ENCODE measurements at places on chromosomes 6 and 20.

DNA sequence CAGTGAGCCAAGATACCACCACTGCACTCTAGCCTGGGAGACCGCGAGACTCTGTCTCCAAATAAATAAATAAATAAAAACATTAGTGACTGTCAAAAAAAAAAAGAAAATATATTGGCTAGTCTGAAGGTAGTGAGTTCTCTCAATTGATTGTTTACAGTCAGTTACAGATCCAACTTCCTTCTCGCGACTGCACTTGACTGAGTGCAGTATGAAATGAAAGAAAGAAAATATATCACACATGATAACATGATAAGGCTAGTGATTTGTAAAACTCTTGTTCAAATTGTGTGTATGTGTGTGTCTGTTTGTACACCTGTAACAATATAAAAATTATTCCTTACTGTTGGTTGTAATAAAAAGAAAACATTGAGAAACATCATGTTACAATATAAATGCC, 7.9 kb downstream of the R3HDML start:
- DNase-seq: no peak

DNA sequence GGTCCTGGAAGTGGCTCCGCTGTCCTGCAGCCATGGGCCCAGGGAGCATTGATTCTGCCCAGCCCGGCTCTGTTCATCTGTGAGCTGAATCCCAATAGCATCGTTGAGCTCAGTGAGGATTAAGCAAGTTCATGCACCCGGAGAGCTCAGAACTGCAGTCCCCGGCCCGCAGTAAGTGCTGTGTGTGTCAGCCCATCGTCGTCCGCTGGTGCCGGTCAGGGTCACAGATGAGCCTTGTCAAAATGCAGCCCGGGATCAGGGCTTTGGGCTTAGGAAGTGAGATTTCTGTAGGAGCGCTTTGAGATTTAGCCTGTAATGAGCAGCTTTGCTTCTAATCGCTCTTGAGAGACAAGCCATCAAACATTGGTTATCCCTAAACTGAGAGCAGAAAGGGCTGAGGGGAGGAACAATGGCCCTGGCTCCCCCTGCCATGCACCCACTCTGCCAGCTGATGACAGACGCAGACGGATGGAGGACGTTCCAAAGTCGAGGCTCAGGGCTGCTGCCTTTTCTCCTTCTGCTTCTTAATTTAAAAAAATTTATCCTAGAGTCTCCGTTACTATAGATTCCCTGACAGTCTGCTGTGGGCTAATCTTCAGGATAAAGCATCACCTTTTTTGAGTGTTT, 25.6 kb upstream of the SULF2 start:
- DNase-seq: no peak

DNA sequence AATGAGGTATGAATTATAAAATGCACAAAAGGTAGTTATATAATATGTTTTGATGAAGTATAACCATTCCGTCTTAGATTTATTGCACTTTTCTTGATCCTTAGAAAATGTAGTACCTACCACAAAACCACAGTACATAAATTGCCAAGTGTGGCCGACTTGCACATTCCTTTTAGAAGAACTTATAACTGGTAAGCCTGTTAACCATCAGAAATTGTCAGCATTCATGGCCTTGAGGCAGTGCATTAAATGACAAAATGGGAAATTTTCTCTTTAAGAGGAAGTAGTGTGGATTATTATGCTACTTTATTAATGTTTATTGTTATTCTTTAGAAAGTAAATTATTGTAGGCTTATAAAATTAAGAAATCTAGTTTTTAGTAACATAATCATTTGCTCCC, 29.6 kb downstream of the TAB2 start:
- DNase-seq: no peak

GRCh38 chr20:47252879-47253307, 103.6 kb downstream of the ZMYND8 start:
- no peak for DNase-seq

DNA sequence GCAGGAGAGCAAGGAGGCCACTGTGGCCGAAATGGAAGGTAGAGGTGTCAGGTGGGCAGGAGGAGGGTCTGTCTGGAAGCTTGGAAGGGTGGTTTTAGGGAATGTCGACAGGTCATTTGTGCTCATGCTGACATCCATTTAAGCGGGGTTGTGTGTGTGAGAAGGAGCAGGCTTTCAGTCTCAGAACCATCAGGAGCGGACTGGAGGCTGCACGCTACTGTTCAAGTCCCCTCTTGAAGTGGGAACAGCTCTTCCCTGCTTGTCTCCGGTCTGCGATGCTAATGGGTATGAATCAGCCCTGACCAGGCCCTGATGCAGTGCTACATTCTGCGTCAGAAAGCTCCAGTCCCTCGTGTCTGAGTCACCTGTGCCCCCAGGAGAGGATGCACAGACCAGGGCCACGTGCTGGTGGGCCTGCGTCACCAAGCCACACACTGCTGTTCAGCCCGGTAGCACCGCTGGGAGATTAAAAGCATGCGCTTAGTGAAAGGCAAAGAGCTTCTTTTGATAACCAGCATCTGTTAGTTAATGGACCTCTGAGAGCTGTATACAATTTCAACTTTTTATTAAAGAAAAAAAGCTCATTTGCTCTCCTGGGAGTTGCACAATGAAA, 58.0 kb downstream of the APCDD1L start:
- no peak for DNase-seq

- no peak for DNase-seq
Measured at GRCh38 chr20:19944772-19945459, 72.2 kb upstream of the NAA20 start.

- no peak for DNase-seq
Measured at GRCh38 chr20:41276317-41276751, 41.2 kb downstream of the ZHX3 start.

- DNase-seq: no peak
Measured at GRCh38 chr20:24236963-24237362, 232.5 kb upstream of the SYNDIG1 start.

GRCh38 chr6:90368001-90368400, 71.4 kb upstream of the BACH2 start:
- no peak for DNase-seq

DNA sequence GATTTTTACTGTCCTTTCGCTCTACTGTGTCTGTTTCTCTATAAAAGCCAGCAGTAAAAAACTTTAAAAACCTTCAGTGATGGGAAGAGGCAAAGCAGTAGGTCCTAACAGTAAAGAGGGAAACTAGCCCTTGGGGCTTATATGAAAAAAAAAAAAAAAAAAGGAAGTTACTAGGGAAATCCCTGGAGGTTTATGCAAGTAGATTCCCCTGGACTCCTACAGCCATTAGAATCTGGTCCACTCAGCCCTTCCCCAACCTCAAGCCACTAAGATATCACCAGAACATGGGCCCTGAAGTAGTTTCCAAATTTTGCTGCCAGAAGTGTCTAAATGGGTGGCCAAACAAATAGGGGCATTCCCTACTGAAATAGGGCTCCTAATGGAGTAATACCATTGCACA, 70.5 kb upstream of the HINT3 start:
- DNase-seq: no peak

DNA sequence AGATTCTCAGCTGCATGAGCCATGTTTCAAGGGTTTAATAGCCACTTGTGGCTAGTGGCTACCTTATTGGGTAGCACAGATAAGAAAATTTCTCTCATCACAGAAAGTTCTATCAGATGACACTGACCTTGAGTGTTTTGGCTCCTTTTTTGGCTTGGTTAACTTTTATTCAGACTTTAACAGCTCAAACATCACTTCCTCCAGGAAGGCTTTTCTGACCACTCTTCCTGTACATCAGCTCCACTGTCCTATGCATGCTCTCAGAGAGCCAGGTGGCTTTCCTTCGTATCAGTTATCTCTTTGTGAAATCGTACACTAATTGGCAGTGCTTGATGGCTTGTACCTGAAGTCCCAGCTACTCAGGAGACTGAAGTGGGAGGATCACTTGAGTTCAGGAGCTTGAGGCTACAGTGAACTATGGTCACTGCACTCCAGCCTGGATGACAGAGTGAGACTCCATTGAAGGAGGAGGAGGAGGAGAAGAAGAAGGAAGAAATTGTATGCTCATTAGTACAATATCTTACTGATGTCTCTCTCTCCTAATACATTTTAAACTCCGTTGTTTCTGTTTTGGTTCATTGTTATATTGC, 10.7 kb downstream of the MAFB start:
- no peak for DNase-seq

DNA sequence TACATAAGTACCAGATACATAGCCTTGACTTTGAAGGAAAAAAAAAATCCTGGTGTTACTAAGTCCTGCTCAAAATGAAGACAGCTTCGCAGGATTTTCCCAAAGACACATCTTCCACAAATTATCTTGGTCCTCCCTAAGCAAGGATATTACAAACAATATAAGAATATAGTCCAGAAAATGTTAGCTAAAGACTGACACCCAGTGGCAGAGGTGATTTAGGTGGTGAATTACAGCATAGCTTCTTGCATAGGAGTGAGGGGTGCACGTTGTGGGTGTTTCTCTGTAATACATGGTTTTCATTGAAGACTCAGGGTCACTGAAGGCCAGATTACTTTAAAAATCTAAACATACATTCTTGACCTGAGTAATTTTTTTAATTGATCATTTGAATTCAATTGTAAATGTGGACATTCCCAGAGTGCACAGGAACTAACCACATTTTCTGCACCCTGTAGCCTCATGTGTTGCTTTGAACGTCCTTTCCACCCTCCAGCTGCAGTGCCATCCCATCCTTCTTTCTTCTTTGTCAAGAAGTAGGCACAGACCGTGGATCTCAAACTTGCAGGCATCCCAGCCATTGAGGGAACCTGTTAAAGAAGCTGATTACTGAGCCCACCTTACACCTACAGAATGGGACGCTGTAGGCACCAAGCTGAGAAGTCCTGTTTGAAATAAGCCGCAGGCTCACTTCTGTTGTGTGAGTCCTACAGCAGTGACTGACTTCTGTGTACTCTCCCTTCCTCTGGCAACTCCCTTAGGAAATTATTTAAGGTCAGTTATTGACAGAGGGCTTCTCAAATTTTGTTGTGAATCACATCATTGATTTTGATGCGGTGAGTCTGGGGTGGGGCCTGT, 102.6 kb downstream of the PERP start:
- DNase-seq: peak; percentile 54

- DNase-seq: no peak
Measured at GRCh38 chr20:61833807-61834610, 231.7 kb downstream of the TAF4 start.

DNA sequence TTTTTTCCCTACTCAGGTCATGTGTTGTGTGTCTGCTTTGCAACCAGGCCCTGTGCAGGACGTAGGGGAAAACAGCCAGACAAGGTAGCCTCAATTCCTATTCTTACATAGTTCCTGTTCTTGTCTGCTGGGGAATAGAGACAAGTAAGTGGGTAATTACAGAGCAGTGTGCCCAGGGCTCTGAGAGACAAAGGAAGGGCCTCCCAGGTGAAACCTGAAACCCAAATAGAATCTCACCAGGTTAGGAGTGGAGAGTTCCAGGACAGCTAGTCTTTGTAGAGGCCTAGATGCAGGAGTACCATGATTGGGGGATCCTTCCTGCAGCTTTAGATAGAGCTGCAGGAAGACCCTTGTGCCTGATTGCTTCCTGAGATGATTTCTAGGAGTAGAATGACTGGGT, 48.4 kb downstream of the DHX35 start:
- DNase-seq: no peak

DNA sequence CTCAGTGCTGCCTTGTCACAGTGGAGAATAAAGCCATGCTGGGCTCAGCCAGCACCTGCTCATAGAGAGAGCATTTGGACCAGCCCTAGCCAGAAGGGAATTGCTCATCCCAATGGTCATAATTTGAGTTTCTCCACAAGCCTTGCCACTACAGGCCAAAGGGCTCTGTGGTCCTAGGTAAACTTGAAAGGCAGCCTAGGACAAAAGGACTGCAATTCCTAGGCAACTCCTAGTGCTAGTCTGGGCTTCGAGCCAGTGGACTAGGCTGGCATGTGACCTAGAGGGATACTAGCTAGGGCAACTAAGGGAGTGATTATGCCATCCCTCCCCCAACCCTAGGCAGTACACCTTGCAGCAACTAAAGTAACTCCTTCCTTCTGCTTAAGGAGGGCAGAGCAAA, 516.2 kb downstream of the BCKDHB start:
- no peak for DNase-seq

- DNase-seq: no peak
Measured at GRCh38 chr20:4371623-4372251, 350.0 kb upstream of the PRND start.

DNA sequence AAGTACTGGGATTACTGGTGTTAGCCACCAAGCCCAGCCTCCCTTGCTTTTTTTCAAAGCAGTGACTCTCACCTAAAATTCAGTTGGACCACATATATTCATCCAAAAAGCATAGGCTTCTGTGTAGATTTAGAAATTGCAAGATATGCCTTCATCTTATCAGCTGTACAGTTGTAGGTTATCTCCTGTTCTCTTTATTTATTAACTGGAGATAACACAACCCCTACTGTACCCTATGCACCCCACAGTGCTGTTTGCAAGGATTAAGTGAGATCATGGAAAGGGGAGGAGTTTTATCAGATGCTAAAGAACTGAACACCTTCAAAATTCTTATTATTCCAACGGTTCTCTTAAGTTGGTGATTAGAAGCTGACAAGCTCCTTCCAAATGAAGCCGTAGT, 164.4 kb upstream of the JARID2 start:
- DNase-seq: no peak

- no peak for DNase-seq
Measured at GRCh38 chr20:59966428-59966827, 8.2 kb downstream of the CDH26 start.

DNA sequence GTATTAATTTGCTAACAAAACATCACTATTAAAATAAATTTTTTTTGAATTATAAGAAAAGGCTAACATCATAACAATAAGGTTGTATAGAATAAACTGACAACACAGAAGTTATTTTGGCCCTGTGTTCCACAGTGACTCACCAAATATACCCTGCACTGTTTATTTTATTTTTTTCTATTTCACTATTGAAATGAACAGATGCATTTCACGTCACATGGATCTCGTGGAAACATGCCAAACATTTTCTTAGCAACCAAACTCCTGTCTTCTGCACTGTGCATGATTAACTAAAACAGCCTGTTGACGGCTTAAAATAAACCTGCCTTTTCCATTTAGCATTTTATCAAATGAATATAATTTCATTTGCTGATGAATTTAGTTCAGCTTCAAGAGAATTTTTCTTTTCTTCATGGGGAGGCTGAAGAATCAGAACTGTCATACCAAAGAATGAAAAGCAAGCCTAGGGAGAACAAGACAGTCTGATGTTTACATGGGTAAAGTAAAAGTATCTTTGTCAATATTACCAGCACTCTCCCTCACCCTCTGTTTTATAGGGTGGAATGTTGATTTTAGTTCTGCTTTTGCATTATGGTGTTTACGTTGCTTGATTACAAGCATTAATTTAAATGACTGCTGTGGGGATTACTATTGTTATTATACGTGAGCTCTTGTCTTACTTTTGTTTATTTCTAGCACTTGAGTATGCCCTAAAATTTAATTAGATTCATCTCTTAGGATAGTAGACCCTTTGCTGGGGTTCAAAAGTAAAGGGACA, 115.3 kb downstream of the LCA5 start:
- peak; percentile 63 for DNase-seq

GRCh38 chr6:131060311-131060710, 2.7 kb downstream of the EPB41L2 start:
- DNase-seq: no peak
